Activated B cell treated with CpG ODN at 0.5 μM for 24 hours (primary cell): ENCODE measurements at places on chromosomes 3 and 15.

GRCh38 chr3:25679642-25680302 is 15.1 kb upstream of the TOP2B start:
- no peak for DNase-seq

GRCh38 chr3:72960812-72961518 is 35.6 kb upstream of the PPP4R2 start:
- DNase-seq: no peak

DNA sequence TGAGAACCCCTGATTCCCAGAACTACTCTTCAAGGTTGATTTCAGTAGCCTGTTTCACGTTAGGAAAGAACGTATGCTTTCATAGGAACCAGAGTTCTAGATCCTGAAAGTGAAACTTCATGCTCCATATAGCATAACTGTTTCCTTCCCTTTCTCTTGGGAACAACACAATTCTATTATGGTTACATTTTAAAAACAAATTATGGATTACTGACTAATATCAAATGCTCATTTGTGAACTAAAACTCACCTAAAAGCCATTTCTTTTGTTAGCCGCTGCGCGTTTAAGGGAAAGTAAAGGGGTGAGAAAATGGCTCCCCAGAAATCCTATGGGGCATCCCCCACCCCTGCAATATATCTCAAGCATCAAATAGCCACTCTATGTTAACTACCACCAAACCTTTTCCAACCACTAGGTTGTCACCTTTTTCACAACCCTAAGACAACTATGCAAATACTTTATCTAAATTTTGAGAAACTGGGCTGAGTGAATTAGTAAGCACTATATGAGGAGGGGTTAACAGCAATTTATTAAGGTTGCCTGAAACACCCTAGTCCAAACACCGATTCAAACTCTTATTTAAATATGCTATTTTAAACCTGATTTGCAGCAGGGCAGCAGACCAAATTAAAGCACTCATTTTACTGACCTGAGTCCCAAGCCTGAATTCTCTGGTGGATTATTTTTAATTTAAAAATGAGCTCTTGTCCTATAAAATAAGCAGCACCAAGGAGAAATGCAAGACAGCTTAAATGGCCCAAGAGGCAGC is 2.4 kb downstream of the SIAH2 start:
- no peak for DNase-seq

DNA sequence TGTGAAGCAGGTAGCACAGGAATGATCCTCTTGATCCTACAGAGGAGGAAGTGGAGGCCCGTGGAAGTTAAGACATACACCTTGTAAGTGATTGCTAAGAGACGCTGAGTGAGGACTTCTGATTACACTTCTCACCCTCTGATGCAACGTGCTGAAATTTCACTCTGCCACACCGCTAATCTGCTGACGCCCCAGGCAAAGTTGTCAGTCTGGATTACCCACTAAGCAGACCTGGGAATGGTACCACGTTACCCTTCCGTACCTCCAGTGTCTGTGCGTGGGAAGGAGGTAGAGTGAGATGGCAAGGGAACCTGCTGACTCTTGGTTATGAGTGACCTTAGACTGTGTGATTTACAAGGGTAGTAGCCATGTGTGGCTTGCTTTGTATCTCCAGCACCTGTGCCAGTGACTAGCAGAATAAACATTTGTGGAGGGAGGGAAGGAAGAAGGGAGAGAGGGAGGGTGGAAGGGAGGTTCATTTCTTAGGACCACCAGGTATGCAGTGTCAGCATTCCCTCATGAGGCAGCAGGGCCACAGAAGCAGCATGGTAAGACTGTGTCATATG is 115.0 kb downstream of the ALDH1A2 start:
- DNase-seq: no peak

GRCh38 chr3:184659797-184660301 is 52.0 kb downstream of the MAGEF1 start:
- DNase-seq: no peak

DNA sequence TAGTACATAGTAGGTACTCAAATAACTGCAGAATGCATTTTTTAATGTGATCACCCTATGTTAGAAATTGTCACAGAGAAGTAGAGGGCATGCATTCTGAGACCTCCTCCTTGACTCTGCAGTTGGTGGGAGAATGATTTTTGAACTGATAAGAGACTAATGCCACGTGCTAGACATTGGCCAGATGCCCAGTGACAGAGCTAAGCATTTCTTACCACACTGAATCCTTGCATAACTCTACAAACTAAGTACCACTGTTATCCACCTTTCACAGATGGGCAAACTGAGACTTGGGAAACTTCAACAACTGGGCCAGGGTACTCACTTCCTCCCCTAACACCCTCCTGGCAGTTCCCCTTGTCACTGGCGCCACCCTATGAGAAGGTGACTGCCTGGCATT is 33.5 kb upstream of the SPATA12 start:
- DNase-seq: no peak

DNA sequence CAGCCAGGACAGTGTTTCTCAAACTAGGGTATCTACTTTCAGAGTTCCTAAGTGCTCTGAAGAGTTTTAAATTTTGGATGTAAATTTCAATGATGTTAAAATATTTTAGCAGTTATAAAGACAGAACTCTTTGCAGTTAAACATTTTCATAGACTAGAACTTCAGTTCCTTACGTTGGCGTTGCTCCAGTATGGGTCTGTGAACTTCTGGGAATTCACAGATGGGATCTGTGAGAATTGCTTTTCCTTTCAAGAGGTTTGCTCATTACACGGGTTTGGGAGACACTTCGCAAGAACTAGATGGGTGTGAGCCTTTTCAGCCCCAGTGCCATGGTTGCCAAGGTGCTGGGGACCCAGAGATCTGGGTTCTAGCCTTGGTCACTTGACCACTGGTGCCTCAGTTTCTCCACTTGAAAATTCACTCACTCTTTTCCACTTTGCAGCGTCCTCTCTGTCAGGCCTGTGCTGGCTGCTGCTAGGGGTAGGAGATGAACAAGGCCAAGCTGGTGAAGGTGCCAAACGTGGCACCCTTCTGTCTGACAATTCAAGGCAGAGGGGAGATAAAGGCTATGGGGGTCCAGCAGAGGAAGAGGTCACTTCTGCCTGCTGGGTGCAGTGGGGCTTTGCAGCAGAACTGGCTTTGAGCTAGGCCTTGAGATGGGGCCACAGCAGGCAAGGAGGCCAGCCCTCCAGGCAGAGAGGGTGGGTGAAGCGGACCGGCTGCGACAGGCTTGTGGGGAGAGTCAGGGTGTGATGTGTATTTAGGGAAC is 48.1 kb downstream of the EPHB3 start:
- no peak for DNase-seq

DNA sequence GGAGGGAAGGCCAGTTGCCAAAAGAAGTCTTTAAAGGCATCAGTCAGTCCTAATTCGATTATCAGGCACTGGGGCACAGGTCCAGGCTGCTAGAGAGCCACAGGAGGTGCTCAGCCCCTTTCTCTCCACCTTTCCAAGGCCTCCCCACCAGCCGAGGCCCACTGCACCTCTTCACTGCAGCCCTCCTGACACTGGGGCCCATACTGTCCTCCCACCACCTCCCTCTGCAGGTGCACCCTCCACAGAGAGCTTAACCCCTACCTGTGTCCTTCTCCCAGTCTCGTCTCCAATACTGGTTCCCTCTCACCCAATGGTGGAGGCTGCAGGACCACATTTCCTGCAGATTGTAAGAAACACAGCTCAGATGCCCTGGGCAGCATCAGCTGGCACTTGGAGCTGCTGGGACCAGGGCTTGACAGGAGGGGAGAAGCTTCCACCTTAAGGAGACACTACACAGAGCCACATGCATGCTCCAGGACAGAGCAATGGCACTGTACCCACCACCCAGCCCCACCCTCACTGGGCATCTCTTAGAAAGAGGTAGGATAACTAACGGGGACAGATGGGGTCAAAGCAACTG is 81.6 kb upstream of the PRR20G start:
- no peak for DNase-seq

DNA sequence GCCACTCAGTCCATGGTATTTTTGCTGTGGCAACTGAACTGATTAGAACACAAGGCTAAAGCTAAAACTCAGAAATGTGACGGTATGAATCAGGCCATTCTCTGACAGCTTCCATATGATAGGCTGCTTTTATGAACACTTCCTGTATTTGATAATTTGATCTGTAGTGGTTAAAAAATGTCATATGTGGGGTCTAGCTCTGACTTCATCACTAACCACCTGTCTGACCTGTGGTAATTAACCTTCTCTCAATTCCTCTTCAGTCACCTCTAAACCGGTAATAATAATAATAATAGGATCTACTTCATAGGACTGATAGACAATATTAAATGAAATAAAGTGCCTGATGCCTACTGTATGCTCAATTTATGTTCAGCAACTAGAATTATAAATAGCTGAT is 223.2 kb downstream of the MBNL1 start:
- no peak for DNase-seq

DNA sequence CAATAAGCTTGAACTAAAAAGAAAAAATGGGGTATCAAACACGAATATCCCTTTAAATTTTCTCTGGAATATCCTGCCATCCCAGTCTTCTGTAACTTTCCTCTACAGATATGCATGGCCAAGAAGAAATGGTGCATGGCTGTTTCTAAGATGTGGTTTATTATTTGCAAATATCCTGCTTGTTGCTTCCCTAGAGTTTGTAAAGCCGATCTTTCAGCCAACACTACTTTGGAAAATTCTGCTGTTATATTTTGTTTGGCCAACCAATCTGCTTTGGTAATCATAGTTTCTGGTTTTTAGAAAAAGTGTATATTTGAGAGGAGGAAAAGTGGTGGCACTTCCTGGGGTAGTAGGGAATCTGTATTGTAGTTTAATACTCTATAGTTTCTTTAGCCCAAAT is 13.9 kb downstream of the PHLDB2 start:
- no peak for DNase-seq

DNA sequence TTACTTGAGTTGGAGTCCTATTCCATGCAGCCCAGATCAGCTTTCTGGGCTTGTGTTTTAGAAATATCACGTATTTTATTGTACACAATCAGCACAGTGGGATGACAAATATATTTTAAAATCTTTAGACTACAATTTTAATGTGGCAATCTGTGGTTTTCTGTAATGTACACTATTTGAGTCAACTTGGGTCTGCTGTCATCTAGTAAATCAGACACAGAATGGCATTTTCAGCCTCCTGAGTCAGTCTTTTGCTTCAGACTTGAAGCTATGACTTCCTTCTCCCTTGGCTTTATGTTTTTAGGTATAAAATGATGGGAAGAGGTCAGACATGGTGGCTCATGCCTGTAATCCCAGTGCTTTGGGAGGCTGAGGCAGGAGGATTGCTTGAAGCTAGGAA is 232.1 kb downstream of the NECTIN3 start:
- DNase-seq: no peak

GRCh38 chr3:69494185-69494584 is 108.3 kb upstream of the FRMD4B start:
- DNase-seq: no peak

DNA sequence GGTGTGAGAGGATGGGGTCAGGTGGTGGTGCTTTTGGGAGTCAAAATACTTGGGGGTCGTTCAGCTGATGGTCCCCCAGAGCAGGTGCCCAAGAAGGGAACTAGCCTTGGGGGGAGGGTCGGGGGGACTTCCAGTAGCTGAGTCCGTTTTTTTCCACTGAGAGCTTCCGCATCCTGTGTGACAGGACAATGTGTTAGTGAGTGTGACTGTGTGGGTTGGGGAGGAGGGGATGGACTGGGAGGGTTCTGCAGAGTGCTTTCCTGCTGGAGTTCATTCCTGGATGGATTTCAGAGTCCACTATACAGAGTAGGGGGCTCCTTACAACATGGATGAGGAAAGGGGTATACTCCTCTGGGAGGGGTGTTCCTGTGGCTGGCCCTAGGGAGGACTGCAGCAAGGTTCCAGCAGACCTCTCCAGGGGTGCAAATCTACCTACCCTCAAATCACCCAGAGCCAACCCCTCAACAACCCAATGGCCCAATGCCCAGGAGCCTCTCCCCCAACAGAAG is 601 bp upstream of the HYAL2 start:
- DNase-seq: no peak

GRCh38 chr15:49621401-49621811 is 558 bp downstream of the DTWD1 start:
- DNase-seq: no peak

DNA sequence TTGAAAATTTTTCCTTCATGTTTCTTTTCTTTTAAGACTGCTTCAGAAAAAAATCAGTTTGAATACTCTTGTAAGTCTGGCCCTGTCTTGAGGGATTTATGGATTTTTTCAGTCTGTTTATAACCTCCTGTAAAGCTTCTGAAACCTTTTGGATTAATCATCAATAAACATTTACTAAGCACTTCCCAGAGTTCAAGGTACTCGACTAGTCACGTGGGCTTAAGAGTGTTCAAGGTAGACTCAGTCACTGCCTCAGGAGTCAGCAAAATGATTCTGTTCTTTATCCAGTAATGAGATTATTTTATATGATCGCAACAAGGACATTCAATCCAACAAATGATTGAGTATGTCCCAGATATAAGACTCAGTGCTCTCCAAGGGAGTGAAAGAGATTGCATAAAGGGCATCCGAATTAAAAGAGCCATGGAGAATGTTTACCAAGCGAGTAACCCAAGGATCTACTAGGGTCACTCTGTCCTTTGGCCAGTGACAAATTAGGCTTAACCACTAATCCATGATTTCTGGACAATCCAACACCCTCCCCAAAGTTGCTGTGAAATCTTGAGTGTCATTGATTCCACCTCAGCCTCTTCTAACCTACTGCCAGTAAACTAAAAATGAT is 726.6 kb upstream of the NAALADL2 start:
- DNase-seq: no peak

DNA sequence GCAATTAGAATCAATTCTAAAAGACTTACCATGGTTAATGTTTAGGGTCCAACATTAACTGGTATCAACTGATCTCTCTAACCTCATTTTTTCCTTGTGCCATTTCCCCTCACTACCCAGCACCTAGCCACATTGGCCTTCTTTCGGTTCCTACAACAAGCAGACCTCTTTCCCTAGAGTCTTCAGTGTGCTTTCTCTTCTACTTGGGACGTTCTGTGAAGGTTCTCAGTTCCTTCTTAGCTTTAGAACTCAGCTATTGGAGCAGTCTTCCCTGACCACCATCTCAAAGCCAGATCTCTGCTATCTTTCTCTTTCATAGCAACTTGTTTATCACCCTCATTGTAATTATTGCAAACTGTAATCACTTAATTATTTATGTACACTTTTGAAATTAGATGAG is 31.5 kb upstream of the MINDY4B start:
- no peak for DNase-seq

DNA sequence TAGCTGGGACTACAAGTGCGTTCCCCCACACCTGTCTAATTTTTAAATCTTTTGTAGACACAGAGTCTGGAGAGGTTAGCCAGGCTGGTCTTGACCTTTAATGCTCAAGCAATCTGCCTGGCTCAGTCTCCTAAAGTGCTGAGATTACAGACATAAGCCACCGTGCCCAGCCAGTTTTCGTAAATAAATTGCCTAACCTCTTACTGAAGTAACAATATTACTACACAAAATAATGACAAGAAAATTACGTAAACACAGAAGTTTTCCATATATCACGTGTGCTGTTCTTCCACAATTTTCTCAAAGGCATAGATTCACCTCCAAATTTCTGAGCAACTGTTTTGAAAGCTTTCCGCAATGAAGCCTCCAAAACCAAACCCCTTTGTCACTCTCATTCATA is 58.1 kb upstream of the PROK2 start:
- DNase-seq: no peak
